ENCODE measurements at places on chromosomes 3 and 15.

- no peak for DNase-seq
Observed at GRCh38 chr3:117278424-117279190, 569.0 kb downstream of the TUSC7 start.

GRCh38 chr3:125163739-125164601 is 48.6 kb downstream of the SLC12A8 start:
- DNase-seq, result no peak

GRCh38 chr15:60396560-60396957 is 1.2 kb downstream of the ANXA2 start:
- no peak for DNase-seq

DNA sequence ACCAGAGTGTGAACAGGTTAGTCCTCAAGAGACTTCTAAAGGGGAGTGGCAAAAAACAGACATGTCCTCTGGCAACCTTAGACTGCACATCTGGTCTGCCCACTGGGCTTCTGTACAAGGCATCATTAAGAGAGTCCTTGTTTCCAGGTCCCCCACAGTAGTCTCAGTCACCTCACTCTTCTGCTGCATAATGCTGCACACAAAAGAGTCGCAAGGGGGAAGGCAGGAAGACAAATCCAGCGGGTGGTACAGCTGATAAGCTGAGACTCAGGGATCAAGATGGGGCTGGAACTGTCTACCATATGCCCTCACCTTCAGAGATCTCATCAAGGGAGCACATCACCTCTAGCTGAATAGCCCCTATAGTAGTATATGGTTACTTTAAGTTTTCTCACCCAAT is 27.4 kb upstream of the RPS17 start:
- no peak for DNase-seq

GRCh38 chr3:28252001-28252431 is 10.6 kb downstream of the CMC1 start:
- DNase-seq, result no peak

- DNase-seq, result no peak
Observed at GRCh38 chr3:147705651-147706051, 296.5 kb downstream of the ZIC1 start.

DNA sequence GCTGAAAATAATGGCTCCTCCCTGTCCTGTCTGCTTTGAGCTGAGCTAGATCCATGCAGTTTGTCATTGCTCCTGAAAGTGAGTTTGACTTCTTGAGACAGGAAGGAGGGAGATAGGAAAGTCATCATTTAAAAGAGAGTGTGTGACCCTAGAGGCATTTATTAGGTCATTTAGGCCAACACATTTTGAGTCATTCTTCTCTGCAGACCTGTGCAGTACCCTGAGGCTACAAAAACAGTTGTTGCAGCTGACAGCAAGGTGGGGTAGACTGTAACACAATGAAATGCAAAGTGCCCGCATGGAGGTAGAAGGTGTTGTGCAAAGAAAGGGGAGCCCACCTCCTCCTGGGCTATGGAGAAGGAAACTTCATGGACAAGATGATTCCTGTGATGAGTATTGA is 102.8 kb upstream of the PFN2 start:
- no peak for DNase-seq

- no peak for DNase-seq
Observed at GRCh38 chr15:77800305-77800704, 167.6 kb upstream of the LINGO1 start.

DNA sequence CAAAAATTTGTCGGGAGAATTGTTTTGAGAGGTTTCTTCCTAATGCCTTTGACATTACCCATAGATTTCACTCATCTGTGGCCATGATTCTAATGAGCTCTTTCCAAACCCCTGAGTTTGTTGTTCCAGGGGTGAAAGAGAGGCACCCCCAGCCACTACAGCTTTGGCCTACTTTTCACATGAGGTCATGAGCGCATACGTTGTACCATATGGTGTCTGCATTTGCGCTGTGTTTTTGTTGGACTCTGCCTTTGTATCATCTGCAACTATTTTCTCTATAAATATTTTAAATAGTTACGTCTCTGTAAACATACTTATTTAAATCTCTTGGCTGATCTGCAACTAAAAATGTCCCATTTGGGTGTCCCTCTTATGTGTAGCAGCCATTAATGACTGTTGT is 107.9 kb downstream of the LRTM1 start:
- DNase-seq, result no peak

DNA sequence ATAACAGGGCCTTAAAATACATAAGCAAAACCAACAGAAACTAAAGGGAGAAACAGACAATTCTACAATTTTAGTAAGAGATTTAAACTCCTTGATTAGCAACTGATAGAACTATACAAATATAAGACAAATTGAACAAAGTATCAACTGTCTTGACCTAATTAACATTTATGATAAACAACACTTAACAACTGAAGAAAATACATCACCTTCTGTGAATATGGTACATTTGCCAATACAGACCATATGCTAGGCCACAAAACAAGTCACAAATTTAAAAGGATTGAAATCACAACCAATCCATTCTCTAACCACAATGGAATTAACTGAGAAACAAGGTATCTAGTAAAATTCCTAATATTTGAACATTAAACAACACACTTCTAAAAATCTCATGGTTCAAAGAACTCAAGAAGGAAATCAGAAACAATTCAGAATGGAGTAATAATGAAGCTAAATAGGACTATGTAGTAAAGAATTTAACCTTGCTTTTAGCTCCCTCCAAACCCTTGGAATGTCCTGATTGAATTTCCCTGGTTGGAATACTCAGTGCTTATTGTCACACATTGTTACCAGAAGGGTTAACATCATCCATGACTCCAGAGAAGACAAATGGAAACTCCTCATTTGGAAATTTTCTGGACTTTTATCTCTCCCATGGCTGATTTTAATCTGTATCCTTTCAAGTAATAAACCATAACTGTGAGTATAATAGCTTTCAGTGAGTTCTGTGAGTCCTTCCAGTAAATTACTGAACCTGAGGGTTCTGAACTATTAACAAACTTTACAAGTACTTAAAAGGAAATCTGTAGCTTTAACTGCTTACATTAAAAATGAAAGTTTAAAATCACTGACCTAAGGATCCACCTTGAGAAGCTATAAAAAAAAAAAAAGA is 88.8 kb downstream of the DLG1 start:
- no peak for DNase-seq

- DNase-seq, result no peak
Observed at GRCh38 chr3:53775018-53775417, 71.2 kb downstream of the CHDH start.

- no peak for DNase-seq
Observed at GRCh38 chr15:85412066-85412465, 31.7 kb downstream of the AKAP13 start.

GRCh38 chr3:74149466-74149865 is 465.0 kb downstream of the CNTN3 start:
- DNase-seq, result no peak

DNA sequence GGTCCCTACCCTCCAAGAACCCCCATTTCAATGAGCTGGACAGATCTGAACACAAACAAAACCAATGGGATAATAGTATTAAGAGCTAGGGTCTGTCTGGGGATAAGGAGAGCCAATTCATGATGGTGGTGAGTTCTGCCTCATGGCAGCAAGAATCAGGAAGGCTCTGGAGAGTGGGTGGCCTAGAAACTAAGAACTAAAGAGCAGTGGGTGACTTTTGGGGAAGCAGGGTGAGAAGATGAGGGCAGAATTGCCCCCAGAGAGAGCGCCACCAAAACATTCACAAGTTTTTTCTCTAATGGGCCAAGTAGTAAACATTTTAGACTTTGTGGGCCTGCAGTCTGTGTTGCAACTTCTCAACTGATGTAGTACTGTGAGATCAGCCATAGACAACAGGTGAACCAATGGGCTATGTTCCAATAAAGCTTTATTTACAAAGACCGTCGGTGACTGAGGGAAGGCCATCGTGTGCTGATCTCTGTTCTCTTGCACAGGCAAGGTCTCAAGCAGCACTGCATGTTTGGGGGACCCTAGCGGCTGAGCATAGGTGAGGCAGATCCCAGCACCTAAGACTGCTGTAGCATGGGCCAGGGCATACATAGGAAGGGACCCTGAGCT is 225.5 kb upstream of the ST8SIA2 start:
- no peak for DNase-seq

- no peak for DNase-seq
Observed at GRCh38 chr3:16844791-16845190, 40.0 kb upstream of the PLCL2 start.

- DNase-seq, result no peak
Observed at GRCh38 chr15:69843276-69843899, 254.3 kb downstream of the TLE3 start.

DNA sequence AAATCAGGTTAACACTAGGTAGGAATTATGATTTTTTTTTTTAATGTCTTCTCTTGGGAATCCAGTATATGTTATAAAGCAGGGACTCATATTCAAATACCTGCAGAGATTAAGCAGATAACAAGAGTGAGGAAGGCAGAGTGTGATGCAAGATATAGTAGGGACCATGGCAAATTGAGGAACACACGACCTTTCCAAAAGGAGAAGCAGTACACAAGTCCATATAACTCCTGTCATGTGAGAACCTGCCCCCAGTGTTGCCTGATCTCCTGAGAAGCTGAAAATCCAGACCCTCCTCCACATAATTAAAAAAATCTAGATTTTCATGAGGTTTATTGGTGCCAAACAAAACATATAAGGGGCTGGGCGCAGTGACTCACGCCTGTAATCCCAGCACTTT is 3.6 kb downstream of the RFC4 start:
- DNase-seq, result no peak

DNA sequence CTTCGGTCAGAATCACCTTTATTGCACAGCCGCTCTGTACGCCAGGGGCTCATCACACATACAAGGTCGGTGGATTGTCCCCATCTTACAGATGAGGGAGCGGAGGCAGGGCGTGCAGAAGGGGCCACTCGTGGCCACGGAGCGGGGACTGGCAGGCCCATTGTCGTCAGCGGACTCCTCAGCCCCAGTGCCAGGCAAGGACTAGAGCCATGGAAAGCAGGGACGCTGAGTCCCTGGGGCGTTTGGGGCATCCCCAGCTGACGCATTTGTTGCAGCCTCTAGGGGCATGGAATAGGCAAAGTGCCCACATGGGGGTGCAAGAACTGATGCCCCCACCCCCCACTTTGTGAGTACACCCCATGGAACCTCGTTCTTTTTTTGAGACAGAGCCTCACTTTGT is 29.8 kb upstream of the FURIN start:
- DNase-seq, result no peak

DNA sequence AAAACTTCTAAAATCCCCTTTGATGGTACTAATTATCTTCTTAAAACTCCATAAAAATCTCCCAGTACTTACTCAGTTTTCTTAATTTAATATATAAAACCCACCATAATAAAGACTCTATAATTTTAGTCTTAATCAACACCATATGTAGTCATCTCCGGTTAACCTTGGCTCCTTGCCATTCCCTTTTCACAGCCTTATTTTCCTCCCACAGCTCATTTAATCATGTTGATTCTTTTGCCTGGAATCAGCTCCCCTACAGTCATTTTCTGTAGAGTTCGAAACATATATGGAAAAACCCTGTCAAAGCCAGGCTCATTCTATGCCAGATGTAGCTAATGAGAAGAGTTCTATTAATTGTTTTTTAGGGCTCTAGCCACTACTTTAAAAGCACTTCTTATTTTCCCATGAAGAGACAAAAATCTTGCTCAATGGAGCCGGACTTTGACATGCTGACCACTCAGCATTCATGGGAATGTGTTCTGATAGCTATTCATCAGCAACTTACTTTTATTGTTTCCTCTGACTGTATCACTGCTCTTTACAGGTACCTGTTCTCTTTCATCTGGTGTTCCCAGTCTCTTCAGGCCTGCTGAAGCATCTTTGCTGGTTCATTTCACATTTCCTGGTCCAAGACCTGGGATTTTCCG is 573.4 kb downstream of the NAALADL2 start:
- DNase-seq, result no peak

- no peak for DNase-seq
Observed at GRCh38 chr15:68598171-68599152, 19.7 kb downstream of the CORO2B start.

DNA sequence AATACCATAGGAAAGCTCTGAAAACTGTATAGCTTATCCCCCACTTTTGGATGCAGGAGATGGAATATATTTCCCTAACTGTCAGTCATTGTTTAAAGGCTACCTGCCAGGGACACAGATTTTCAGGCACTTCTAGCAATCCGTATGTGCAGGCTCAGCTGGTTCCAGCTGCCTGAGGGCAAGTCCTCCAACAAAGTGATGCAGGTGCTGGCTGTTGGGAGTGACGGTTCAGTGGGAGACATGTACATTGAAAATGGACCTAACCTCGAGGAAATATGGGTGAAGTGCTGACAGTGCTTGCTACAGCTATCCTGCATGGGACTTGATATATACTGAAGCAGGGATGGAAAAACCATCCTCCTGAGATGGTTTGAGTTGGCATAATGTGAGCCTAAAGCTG is 153.1 kb upstream of the GAP43 start:
- DNase-seq, result no peak

- no peak for DNase-seq
Observed at GRCh38 chr3:111653766-111654165, 58.6 kb upstream of the ZBED2 start.

DNA sequence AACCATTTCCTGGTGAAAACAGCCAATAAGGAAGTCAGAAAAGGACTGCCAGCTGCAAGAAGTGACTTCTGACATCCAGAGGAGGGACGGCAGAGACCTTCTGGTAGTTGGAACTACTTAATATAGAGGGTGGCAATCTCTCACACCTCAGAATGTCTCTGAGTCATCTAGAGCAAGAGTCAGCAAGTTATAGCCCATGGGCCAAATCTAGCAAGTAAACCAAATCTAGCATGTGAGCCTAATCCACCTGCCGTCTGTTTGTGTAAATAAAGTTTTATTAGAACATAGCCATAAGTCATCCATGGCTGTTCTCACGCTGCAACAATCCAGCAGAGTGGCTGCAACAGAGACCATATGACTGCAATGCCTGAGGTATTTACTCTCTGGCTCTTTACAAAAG is 160.5 kb upstream of the NR2E3 start:
- no peak for DNase-seq

DNA sequence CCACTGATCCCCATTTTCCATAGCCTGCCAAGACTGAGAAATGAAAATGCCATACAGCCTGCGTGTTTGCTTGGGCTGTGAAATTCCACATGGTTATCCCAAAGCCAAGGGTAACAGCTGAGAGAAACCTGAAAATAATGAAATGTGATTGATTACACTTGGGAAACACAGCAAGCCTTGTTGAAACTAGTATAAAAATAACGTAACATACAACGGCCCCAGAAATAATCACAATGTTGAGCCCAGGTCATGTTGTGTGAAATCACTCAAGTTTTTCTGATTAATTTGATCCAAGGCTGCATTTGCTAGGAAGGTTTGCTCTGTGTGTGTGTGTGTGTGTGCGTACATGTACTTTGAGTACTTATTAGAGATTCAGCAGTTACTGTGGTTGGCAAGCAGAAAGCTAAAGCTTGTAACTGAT is 269.0 kb downstream of the OXSM start:
- DNase-seq, result no peak

DNA sequence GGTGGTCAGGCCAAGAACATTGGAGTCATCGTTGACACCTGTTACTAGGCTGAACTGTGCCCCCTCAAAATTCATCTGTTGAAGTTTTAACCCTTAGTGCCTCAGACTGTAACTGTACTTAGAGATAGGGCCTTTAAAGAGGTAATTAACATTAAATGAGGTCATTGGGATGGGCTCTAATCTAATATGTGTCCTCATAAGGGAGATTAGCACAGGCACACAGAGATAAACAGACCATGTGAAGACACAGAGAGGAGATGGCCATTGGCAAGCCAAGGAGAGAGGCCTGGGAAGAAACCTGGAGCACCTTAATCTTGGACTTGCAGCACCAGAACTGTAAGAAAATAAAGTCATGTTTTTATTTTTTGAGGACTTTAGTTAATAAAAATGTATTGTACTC is 59.6 kb downstream of the PLCL2 start:
- no peak for DNase-seq
